ENCODE measurements at places on chromosomes 4 and X.

GRCh38 chr4:11130195-11130970 lies 298.3 kb downstream of the HS3ST1 start:
- DNase-seq = no peak

GRCh38 chrX:42602566-42602965 lies 175.4 kb downstream of the PPP1R2C start:
- no peak for DNase-seq

- DNase-seq = no peak
These were observed 15.3 kb downstream of the LARP7 start for GRCh38 chr4:112652216-112652615.

DNA sequence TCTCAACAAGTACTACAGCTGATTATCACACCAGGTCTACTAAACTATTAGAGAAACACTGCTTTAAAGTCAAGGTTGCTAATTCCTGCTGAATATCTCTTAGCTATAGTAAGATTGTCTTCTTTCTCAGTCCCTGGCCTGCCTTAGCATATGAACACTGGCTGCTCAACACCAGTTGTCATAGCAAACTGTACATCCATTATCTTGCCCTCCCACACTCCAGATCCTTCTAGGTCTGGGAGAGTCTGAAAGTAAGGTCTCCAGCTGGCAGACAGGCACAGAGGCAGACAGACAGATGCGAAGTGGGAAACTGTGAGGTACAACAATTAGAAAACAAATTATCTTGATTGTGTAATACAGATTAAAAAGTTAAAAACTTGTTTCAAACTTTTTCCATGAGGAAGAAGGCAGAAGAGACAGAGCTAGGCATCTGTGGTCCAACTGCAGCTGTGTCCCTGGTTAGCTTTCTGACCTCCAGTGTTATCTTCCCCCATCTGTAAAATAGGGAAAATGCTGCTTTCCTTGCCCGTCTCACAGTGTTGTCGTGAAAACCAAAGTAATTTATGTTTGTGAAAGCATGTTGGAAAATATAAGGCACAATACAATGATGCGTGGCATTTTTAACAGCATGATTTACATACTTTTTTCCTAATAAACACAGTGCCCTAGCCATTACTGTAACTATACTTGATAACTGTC lies 133.8 kb downstream of the KLHL13 start:
- no peak for DNase-seq

DNA sequence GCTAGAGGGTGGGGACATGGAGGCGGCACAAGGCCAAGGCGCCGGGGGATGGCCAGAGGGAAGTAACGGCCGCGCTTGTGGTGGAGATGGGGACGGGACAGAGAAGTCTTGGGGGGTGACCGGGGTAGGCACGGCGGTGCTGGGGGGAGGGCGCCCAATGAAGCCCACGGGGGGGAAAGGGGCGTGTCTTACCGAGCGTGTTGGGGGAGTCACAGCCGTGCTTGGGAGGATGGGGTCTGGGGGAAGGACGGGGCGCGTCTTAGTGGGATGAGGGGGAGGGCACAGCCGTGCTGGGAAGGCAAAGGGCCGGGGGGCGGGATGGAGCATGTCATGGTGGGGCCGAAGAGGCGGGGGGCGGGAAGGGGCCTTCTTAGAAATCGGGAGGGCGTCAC lies 952 bp downstream of the ARSD start:
- DNase-seq = peak; percentile 1

DNA sequence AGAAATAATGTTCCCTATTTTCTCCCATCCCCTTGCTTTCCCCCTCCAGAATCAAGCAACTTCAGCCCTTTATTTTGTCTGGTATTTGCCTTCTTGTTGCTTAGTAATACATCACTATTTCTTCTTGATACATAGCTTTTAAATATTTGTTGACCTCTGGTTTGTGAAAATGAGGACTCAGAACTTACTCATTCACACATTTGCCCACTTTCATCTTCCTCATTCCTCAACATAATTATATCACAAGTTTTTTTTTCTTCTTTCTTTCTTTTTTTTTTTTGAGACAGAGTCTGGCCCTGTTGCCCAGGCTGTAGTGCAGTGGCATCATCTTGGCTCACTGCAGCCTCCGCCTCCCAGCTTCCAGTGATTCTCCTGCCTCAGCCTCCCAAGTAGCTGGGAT lies 28.9 kb upstream of the NDUFC1 start:
- DNase-seq = no peak

GRCh38 chr4:143250617-143251016 lies 65.9 kb downstream of the USP38 start:
- no peak for DNase-seq

DNA sequence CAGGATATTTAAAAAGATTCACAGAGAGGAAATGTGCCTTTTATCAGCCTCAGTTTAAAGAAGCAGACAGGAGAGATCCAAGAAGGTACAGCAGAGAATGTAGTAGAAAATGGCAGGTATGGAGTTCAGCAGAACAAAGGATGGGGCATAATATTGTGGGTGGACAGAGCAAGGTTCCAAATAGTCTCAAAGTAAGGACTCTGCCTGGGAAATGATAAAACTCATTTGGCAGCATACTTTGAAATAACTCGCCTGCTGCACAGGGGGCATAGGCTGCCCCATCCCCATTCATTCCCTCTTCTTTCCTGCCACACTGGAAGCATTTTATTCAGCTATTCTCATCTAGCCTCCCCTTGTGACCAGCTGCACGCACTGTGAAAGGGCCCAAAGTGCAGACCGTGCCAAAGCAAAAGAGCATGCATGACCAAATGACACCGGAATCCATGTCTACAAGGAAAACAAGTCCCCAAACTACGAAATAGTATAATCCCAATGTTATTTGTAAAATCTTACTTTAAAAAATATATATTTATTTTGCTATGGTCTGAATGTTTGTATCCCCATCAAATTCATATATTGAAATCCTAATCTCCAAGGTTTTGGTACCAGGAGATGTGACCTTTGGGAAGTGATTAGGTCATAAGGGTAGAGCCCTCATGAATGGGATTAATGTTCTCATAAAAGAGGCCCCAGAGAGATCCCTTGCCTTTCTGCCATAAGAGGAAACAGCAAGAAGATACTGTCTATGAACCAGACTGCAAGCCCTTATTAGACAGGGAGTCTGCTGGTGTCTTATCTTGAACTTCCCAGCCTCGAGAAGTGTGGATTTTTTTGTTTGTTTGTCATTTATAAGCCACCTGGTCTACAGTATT lies 77.4 kb upstream of the PRSS48 start:
- no peak for DNase-seq

DNA sequence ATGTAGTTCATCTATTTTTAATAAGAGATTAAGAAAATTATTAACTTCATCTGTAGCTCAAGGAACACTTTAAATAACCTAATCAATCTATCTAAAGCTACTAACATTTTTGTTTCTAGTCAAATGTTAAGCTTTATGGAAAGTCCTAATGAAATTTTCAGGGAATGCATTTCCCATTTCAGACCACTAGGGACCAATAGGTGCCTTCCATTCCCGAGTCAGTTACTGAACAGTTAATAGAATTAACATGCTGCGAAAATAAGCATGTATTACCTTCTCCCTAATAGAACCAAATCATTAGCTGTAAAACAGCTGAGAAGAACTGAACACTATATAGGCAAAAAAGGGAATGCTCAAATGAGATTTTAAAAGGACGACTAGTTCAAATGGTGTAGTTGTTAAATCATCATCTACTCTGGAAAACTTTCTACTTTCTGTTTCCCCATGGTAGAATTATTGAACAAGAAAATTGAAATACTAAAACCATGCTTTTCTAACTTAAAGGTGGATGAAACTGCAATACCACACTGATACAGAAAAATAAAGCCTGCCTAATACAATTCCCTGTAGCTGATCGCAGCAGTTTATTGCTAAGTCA lies 22.5 kb downstream of the STX18 start:
- DNase-seq = no peak

DNA sequence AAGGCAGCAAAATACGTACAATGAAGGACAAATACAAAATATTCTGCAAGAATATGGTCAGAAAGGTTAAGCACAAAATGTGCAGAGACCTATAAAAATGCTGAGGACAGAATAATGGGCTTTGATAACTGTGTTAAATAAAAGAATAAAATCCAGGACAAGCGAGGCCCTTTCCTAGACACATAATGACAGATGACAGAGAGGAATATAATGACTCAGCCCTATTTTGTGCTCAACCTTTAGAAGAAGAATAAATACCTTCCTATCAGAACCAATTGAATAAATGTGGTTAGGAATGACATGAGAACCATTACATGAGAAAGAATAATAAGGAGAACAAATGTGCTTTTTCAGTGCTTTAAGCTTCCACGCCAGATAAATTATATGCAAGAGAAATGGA lies 178.0 kb downstream of the TEX13C start:
- DNase-seq = no peak

- DNase-seq = no peak
These were observed 58.5 kb downstream of the TEX13C start for GRCh38 chrX:125378205-125378604.

DNA sequence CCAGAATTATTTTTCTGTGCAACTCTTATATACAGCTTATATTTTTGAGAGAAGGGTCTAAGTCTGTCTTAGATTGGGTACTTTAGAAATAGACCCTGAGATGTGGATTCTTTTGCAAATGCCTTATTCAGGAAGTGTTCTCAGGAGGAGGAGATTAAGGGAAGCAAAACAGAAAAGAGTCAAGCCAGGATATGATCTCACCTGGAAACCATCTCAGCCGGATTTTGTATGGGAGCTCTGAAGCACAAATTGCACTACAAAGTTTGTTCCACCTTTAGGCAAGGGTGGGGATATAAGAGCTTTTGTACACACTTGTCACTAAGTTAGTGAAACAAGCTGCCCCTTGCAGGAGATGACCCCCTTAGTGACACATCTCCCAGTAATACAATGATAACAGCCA lies 121.2 kb upstream of the GRPR start:
- no peak for DNase-seq

DNA sequence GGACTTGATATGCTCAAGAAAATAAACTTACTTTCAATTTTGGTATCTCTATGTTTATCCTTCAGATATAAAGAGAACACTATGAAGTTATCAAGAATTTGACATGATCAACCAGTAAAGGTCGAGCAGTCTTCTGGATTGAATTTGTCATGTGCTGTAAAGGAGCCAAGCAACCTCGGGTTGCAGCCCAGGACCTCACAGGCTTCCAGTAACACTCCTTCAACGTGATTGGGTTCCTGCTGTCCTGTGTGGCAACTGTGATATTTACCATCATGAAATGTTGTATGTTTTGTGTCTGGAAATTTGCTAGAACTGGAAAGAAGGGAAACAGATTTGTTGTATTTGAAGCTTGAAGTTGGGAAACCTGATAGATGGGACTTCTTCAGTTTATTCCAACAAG lies 52.0 kb upstream of the UGT2B7 start:
- no peak for DNase-seq

GRCh38 chr4:144818136-144818535 lies 172.2 kb downstream of the HHIP start:
- no peak for DNase-seq

GRCh38 chrX:17495052-17495451 lies 120.1 kb downstream of the NHS start:
- DNase-seq = no peak

DNA sequence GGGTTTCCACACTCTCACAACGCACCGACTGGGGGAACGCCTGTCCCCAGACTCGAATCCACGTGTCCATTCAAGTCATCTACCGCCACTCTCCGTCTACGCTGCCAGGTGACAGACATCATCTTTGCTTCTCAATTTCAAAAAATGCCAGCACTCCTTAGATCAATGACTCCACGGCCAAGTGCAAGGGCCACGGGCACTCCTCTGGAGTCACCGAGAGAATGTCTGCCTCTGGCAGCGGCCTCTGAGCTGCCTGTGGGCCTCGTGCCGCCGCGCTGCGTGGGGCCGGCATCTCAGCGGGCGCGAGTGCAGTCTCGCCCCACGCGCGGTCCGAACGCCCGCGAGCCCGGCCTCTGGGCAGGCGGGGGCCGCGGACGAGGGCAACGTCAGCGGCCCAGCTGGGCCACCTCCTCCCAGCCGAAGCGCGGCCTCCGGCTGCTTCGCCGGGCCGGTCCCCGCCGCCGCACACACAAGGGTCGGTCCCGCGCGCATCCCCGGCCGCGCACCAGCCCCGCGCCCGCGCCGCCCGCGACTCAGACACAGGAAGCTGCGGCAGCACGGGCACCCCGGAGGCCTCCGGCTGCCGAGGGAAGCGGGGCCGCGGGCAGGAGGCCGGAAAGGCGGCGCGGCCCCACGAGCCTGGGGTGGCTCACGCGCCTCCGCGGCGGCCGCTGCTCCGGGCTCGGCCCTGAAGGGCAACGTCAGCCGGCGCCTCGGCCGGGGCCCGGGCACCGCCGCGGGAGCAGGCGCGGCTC lies 450 bp downstream of the ACSL1 start:
- DNase-seq = no peak

DNA sequence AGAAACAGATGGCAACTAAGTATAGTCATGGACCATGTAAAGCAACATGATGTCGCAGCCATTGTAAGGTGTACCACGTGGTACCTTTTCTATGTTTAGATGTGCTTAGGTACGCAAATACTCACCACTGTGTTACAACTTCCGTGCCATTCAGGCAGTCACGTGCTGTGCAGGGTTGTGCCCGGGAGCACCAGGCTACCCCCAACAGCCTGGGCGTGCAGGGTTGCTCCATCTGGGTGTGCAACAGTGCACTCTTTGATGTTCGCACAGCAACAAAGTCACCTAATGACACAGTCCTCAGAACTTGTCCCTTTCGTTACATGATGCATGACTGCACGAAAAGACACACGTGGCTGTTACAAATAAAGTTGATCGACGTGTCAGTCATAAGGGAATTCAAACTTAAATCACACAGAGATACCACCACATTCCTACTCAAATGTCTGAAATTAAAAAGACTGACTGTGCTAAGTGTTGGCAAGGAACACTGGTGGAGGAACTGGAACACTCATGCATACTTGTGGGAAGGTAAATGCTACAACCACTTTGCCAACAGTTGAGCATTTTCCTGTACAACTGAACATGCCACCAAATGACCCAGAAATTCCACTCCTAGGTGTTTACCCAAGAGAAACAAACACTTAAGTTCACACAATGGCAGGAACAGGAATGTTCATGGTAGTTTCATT lies 24.3 kb downstream of the CPLX1 start:
- no peak for DNase-seq

GRCh38 chr4:82217986-82218715 lies 155.6 kb downstream of the HNRNPD start:
- DNase-seq = no peak

DNA sequence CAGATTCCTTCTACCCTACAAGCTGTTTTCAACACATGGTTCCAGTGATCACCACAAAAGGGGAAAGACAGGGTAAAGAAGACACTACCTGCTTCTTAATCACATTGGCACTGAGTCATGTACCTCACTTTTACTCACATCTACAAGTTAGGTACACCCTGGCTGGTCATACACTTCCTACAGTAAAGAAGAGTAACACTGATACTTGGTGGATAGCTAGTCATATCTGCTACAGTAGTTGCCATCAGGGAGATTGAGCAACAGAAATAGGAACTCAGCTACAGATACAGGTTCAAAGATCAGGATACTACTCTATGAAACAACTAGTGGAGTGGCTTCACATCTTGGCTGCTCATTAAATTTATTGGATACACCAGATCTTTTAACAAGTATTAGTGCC lies 105.4 kb upstream of the DIAPH2 start:
- DNase-seq = no peak

GRCh38 chr4:123423819-123424218 lies 27.2 kb downstream of the SPRY1 start:
- DNase-seq = no peak

GRCh38 chrX:100995469-100995868 lies 26.0 kb downstream of the ARL13A start:
- no peak for DNase-seq
